ENCODE measurements at places on chromosomes 16 and 17.

GRCh38 chr17:31494259-31495021 is 103.0 kb downstream of the RAB11FIP4 start:
- DNase-seq: peak; percentile 85

- DNase-seq: no peak
These were observed 384.6 kb downstream of the CNTNAP4 start for GRCh38 chr16:76661691-76662235.

DNA sequence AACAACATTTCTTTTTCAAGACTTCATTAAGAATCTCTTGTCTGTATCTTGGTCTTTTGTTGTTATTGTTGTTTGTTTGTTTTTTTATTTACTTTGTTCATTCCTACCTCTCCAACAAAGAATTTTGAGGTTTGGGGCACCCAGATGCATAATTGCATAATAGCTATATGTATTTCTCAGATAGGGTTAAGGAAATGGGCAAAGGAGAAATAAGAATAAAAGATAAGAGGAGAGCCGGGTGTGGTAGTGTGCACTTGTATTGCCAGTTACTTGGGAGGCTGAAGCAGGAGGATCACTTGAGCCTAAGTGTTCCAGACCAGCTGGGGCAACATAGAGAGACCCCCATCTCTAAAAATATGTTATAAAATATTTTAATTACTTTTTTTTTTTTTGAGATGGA is 30.5 kb downstream of the CDH1 start:
- DNase-seq: no peak

DNA sequence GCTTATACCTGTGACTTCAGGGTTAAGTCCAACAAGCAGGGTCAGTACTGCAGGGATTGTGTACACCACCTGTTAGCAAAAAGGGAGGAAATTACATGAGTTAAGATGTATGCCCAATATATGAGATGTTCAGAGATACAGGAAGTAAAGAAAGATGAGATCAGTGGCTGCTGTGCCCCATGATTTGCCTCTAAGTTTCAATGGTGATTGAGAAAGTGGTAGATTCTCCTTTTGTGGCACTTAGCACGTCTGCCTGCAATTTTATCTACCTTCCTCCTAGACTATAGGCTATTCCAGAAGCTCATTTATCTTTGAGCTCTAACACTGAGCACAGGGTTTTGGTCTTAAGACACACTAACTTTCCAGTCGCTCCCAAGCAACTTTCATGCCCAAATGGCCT is 3.6 kb downstream of the TMEM220 start:
- no peak for DNase-seq

DNA sequence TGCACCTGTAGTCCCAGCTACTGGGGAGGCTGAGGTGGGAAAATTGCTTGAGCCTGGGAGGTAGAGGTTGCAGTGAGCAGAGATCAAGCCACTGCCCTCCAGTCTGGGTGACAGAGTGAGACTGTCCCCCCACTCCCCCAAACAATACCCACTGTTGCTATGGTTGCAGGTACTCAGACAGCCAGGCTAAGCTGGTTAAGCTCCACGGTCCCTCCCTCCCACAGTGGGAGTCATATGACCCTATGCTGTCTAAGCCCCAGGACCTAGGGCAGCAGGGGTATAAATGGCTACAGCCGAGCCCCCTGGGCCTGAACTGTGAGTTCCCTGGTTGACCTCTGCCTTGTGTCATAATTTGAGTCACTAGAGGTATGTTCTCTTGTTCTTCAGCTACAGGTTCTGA is 15.9 kb upstream of the RPRML start:
- no peak for DNase-seq

- DNase-seq: no peak
These were observed 12.2 kb upstream of the TERF2 start for GRCh38 chr16:69397821-69398521.

- DNase-seq: no peak
These were observed 19.5 kb downstream of the RAP1GAP2 start for GRCh38 chr17:2815781-2816185.

- no peak for DNase-seq
These were observed 12.0 kb downstream of the EEF2K start for GRCh38 chr16:22217890-22218730.

DNA sequence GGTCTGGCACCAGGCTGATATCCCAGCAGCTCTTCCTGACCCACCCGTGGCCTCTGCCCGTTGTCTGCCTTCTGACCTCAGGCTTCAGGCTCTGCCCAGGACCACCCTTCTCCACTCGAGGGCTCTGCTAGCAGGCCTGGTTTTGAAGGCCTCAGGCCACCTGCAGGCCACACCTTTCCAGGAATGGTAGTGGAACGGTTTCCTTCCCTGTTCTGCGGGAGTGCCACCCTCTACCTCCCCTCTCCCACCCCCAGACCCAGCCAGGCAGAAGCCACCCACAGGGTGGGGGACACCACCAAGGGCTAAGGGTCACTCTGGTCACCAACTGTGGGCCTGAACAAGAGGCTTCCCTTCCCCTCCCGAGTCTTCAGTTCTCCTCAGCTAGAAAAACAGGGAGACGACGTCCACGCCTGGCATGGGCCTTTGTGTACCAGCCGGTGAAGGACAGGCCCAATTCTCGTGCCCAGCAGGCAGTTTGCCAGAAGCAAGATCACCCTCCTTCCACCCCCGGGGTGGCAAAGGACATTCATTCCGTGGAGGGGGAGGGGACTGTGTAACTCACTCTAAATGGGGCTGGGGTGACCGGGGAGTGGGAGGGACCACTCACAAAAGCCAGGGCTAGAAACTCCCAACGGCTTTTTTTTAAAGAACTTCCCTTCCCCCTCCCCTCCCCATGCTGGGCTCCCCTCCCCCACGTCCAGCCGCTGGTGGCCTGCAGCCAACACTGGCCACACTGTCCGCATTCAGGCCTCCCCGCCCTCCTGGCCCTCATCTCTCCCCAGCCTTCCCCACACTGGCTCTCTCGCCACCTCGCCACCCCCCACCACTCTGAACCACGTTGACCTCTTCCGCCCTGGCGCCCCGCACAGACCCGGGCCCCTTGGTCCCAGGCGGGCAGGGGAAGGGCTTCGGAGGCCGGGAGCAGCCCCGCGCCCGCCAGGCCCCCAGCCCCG is 7.7 kb downstream of the CBX4 start:
- DNase-seq: no peak

GRCh38 chr16:66483689-66484452 is 56.8 kb downstream of the BEAN1 start:
- DNase-seq: peak; percentile 66

DNA sequence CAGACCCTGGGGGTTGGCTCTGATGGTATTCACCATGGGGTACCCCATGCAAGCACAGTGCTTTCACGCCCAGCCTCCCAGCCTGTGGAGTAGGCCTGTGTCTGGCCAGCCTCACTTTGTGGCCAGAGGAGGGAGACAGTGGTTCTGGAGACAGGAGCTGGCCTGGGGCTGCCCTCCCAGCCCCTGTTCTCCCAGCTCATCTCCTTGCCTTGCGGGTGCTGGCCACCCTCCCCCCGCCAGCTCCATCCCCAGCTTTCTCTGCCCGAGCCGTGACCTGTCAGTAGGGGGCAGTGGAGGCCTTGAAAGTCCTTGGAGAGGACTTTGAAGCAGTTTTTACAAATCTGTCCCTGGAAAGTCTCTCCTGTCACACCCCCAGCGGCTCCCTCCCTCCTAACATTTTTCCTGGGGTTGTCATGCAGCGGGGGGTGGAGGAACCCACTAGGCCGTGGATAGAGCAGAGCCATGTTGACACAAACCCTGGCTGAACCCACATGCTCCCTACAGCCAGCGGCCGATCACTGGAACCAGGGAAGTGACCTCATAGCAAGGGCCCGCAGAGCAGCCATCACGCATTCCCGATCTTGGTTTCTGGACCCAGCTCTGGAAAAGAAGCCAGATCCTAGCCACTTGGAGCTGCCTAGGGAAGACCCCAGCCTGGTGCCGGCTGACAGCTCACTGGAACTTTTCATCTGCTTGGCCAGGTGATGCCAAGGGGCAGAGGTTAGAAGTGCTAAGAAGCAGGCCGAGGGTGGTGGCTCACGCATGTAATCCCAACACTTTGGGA is 289.4 kb downstream of the SEC14L1 start:
- peak; percentile 81 for DNase-seq

DNA sequence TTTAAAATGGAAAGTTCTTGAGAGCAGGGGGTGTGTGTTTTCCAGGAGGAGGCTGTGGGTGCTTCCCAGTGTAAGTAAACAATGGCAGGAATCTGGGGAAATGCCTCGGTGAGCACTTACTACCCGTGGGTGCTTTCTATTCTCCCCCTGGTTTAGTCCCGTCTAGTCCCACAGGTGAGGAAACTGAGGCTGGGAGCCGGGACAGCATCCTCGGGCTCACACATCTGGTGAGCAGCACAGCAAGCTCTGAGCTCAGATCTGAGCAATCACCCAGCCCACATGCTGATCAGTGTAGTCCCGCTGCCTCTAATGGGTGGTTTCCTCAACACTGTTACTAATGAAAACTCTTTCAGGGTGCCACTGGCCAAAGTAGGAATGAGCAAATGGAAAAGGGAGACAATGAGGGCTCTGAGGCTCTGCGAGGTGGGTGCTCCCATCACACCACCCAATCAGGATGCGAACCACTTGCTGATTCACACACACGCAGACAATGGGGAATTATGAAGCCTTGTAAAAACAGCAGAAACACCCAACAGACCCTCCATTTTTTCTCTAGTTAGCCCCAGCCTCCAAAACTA is 202.6 kb downstream of the PARN start:
- no peak for DNase-seq

DNA sequence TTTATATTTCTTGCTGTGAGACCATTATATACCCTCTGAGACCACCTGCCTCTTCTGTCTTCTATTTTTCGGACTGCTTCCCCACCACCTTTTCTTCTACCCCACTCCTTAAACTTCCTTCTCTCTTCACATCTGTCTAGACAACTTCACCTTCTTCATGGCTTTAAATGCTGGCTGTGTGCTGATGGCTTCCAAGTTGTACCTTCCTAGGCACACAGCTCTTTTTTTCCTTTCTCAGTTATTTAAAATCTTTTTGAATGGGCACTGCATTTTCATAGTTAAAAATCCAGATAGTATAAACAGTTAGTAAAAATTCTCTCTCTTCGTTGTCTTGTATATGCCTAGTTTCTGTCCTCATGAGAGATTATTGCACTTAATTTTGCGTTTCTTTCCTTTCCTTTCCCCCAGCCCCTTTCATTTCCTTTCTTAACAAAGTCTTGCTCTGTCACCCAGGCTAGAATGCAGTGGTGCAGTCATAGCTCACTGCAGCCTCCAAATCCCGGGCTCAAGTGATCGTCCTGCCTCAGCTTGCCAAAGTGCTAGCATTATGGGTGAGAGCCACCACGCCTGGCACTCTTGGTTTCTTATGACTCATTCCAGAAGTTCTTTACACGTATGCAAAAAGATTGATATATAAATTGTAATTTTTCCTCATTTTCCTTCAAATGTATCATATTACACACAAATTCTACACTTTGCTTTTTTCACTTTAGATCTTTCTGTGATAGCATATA is 114.3 kb downstream of the NPIPB5 start:
- DNase-seq: no peak

DNA sequence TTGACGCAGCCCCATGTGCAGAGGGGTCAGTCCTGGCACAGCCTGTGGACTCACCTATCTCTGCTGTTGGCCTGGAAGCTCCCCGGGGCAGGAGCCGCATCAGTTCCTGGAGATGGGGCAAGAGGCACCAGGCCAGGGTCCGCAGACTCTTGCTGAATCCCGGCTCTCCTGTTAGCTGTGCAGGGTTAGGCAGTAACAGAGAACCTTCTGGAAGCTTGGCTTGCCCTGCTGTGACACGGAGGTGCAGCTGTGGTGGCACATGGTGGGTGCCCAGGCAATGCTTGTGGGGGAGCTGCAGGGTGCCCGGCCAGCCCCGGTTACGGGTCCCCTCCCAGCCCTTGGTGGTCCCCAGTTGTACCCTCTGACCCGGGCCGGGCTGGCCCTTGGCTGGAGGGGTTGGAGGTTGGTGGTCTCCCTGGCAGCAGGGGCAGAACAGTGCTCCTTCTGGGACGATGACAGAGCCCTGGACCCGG is 26.0 kb upstream of the ZNF469 start:
- DNase-seq: no peak

DNA sequence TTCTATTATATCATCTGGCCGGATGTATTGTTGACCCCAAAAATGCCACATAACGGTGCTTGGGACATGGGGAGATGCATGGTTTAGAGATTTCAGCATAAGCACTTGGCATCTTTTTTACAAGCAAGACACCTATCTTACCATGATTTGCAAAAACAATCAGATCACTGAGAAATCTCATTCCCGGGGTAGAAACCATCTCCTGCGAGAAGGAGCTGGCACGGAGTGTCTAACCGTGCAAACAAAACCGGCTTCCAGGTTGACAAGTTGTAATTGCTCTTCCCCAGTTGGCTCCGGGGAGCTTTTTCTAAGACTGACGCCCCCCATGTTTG is 1.0 kb downstream of the SLC16A6 start:
- no peak for DNase-seq

DNA sequence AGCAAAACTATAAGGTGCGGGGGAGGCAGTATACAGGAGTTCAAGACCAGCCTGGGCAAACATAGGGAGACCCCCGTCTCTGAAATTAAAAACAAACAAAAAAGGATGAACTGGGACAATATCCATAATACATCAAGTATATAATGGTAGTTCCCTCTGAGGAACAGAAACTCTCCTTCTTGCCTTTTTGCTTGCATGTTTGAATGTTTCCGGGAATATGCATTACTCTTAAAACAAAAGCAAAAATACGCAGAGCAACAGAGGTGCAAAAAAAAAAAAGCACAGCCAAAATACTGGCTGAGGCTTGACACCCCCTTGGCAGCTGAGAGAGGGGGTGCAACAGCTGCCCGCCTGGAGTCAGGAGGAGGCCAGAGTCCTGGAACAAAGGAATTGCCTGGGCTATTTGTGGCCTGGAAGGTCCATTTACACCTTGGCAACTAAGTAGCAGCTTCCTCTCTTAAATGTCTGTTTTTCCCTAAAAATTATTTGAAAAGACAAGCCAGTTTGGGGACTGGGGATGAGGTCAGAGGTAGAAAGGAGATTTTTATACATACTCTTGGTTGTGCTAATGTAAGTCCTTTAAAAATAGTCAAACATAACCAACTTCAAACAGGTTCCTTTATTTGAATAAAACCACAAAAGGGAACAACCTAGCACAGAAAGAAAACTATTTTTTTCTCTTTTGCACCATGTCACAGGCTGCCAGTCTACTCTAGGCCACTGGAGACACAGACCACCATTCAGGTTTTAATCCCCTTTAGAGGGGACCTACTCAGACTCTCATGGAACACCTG is 19.5 kb downstream of the USP7 start:
- DNase-seq: no peak

GRCh38 chr17:31293581-31293980 is 3.5 kb downstream of the OMG start:
- no peak for DNase-seq

DNA sequence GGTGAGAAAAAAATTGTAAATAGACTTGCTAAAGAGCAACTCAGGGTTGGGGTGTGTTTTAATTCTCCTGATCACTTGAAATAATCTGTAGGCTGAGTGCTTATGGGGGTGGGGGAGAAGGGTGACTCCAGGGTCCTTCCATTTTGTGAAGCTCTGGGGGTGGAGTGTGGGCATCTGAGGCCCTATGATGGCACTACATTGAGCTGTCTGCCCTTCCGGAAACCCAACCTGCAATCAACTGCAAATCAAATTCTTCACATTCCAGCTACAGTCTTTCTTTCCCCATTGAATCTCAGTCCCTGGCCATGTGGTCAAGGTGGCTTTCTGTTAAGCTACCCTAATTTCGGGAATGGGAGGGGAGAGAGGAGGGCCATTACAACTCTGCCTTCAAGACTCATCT is 6.0 kb upstream of the CDC6 start:
- no peak for DNase-seq
